ENCODE measurements at places on chromosomes 4 and X.

DNA sequence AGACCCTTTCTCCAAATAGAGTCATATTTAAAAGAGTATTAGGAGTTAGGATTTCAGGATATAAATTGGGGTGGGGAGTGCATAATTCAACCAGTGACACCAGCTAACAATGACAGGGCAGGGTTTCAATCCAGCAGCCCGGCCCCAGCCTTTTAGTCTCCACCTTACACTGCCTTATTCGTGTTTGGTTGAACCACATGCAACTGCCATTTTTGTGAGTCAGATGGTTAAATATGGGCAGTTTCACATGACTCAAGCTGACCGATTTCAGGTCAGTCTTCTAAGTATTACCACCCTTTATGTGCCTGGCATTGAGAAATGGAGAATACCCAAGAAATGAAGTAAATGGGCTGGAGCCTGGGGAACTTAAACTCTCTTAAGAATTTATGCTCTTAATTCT lies 102.8 kb downstream of the STOX2 start:
- no peak for DNase-seq

- no peak for DNase-seq
Measured at GRCh38 chr4:76801621-76802235, 96.2 kb downstream of the SOWAHB start.

DNA sequence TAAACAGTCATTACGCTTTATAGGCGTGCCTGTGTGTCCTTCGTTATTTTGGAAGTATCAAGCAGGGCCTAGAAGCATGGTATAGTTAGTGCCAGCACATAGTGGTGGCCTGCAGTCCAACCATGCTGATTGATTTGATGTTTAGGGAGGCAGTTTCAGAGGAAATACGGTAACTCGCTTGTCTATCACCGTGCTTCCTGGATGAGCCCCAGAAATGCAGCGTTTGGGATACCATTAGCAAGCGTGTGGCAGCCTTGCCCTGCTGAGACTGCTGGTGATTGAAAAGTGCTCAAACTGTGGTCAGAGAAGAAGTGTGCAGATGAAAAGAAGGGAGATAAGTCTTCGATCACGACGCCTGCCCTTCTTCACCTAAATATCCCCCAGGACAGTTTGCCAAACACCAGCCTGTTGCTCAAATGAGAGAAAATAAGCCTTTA lies 158.4 kb downstream of the CHIC2 start:
- DNase-seq: no peak

GRCh38 chr4:7861440-7861881 lies 78.2 kb downstream of the AFAP1 start:
- no peak for DNase-seq

- no peak for DNase-seq
Measured at GRCh38 chrX:72274526-72274925, 2.5 kb downstream of the RPS4X start.

- peak; percentile 42 for DNase-seq
Measured at GRCh38 chrX:13506574-13506973, 62.8 kb upstream of the EGFL6 start.

- no peak for DNase-seq
Measured at GRCh38 chr4:174332741-174333493, 49.2 kb downstream of the CEP44 start.

DNA sequence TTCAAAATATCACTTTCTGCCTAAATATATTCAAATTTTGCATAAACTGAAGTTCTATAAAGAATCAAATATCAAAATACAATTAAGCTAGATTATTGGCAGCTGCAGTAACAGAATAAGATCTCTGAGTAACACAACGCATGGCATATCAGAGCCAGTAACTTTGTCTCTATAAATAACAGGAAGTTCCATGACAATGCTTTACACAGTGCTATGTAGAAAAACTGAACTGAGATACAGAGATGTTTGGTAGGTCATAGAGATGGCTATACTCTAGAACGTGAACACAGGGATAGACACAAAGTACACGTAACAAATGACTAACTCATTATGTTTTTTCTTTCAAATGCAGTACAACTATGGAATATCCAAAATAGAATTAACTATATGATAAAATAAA lies 18.2 kb downstream of the UBE2D3 start:
- no peak for DNase-seq

GRCh38 chr4:25112995-25113380 lies 47.3 kb downstream of the SEPSECS start:
- DNase-seq: no peak

DNA sequence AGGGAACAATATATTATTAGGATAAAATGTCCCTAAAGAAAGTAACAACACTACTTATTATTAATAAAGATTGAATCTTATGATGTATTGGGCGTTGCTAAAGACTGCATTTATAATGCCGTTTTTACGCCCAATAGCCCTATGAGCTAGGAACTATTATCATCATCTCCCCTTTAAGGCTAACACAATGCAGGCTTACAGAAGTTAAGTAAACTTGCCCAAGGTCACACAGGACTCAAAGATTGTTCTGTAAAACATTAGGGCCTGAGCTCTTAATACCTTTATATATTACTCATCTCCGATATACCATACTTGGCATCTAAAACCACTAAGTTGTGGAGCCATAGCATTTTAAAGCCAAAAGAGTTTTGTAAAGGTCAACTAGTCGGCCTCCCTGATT lies 149.5 kb downstream of the FAM13A start:
- no peak for DNase-seq

- DNase-seq: no peak
Measured at GRCh38 chr4:125262079-125262478, 52.7 kb upstream of the FAT4 start.

DNA sequence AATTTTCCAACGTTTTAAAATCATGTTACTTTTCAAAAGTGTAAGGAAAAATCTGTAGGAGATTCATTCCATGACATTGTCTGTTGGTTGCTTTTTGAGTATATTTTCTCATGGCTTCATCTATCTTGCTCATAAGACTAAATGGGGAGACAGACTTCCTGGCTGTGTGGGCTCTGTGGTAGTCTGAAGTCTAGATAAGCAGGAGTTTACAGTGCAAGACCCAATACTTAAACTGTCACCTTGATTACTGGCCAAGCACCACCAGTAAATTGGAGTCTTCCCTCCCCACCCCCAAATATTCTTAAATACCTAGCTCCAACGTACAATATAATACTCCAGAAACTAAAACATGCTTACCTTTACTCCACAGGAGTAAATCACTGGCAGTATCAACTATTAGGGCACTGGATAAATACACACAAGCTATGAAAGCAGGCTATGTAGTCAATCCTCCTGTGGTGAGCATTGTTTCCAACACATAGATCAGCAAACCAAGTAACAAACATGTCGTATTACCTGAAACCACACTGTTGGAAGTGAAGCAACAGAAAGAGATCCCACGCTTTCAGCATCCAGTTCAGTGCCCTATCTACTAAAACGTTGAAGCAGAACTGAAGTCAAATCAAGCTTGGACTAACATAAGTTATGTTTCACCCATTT lies 6.2 kb downstream of the HNRNPD start:
- no peak for DNase-seq

GRCh38 chr4:130028552-130028951 lies 932.6 kb downstream of the C4orf33 start:
- no peak for DNase-seq

DNA sequence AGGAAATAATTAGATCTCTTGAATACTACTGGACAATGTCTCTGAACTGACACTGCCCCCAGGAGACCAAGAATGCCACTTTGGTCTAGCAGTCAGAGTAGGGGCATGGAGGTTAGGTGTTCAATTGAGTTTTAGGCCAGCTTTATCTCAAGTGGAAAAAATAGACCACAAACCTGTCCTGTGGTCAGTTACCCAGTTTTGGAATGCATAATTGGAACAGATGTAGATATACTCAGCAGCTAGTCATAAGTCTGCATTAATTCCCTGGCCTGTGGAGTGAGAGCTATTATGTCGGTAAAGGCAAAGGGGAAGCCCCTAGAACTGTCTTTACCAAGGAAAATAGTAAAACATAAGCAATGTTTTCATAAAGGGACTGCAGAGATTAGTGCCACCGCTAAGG lies 587.7 kb downstream of the GLUD2 start:
- DNase-seq: no peak

DNA sequence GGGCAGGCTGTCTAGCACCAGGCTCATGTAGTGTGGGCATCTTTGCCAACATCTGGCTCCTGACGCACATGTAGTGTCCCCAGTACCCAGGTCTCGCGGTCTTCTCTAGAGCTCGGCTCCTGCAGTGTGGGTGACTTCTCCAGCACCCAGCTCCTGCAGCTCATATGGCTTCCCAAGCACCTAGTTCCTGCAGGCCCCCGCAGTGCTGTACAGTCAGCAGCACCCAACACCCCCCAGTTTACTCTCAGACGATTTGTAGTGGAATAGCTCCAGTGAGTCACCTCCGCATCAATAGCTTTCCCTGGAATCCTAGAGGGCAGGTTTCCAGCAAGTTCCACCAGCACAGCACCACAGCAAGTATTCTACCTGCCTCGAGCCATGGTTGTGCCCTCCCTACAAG lies 30.9 kb downstream of the ZNF41 start:
- no peak for DNase-seq

DNA sequence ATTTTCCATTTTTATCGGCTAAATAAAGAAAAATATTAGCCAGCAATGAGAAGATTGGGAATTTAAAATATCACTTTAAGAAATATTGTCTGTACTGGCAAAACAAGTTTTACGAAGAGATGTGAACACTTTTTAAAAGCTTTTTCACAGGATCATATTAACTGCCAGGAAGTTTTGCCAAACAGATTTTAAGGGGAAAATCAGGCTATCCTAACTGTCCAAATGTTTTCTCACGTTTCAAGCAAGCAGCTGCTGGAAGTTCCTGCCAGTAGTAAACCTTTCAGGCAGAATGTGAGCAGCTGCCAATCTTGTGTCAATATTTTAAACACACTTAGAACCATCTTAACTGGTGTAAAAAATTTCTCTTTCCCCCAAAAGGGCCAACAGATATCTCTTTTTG lies 101.1 kb downstream of the ADGRL3 start:
- no peak for DNase-seq

DNA sequence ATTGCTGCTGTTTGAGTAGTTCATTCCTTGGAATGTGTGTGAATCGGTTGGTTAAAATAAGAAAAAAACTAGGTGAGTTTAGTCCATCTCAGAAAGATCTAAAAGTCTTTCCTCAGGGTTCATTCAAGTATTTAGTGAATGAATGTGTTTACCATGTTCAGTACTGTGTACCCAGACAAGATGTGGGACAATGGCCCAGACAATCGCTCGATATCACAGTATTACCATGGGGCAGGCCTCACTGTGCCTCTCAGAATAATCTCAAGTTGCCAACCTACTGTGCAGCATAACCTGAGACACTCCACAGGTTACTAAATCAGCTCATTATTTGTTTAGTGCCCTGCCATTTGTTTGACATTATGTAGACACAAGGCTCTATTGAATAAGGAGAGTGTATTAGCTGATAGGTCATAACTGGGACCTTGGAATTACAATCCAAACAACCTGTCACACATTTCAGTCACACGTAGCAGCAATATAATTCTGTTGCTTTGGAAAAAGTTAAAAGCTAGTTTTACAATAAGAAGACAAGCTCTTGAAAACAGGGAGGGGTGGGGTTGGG lies 24.9 kb upstream of the AMOT start:
- DNase-seq: no peak

- DNase-seq: no peak
Measured at GRCh38 chrX:24480400-24480865, 15.3 kb downstream of the PDK3 start.

DNA sequence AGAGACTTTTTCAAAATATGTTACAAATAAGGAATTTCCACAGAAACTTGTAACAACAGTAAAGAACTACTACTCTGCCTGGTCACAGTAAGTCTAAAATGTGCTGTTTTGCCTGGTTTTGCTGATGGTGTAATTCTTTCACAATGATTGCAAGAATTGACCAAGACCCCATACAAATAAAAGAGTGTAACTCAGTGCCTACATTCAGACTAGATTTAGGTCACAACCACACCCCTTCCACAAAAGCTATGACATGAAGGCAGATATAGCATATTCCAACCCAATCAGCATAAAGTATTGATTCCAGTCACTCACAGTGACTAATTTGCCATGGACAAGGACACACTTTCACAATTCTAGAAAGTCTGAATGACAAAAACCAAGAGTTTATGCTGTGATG lies 53.7 kb upstream of the TMPRSS11F start:
- DNase-seq: no peak

- DNase-seq: no peak
Measured at GRCh38 chr4:187301923-187302322, 578.3 kb upstream of the FAT1 start.

GRCh38 chr4:141926406-141926805 lies 290.0 kb downstream of the IL15 start:
- no peak for DNase-seq

DNA sequence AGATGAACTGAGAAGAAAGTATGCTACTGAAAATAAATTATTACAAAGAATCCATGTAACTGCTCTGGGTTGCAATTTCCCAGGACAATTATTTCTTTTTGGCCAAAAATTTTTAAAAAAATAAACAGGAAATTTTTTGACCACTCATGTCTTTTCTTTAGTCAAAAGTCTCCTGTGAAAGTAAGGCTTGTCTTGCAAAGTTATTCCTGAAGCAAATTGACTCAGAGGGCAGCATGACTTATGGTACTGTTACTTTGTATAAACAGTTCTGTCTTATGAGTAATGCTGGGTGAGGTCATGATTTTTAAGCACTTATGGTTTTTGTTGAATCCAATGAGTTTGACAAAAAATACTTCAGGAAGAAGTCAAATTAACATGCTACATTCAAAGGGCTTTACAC lies 292.8 kb upstream of the ARSJ start:
- no peak for DNase-seq

DNA sequence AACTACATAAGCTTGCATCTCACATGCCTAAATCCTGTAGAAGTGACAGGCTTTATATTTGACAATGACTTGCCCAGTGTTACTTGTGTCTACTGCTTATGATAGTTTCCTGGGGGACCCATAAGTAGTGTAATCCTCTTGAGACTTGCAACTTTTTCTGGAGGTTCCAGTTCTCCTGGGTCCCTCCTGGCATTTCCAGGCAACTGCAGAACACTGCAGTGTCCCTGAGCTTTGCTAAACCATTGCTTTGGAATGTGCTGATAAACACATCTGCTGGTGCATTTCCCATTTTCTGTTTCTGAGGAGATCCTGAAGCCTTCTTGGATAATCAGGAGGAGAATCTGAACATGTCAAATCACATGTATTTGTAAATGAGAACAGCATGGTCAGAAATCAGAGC lies 82.0 kb downstream of the ANOS1 start:
- DNase-seq: no peak

GRCh38 chr4:172011196-172011595 lies 198.0 kb downstream of the GALNTL6 start:
- no peak for DNase-seq

DNA sequence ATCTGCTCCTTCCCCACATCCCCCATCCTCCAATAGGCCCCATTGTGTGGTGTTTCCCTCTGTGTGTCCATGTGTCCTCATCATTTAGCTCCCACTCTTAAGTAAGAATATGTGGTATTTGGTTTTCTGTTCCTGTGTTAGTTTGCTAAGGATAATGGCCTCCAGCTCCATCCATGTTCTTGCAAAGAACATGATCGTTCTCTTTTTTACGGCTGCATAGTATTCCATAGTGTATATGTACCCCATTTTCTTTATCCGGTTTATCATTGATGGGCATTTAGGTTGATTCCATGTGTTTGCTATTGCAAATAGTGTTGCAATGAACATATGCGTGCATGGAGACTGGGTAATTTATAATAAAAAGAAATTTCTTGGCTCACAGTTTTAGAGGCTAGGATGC lies 31.5 kb downstream of the GRK4 start:
- DNase-seq: no peak

GRCh38 chrX:39421006-39421405 lies 619.7 kb downstream of the MID1IP1 start:
- DNase-seq: no peak

GRCh38 chr4:118112117-118113046 lies 78.1 kb downstream of the NDST3 start:
- no peak for DNase-seq

GRCh38 chr4:184102927-184103326 lies 114.7 kb downstream of the ENPP6 start:
- no peak for DNase-seq

All from activated T-cell treated with anti-CD3 and anti-CD28 coated beads for 1 hour (primary cell).